ENCODE measurements at places on chromosomes 12 and 14. TPM values are rescaled to one million over a fixed set of nuclear protein-coding genes. Genes with fewer than 3 reads are reported as not detected.
A peak's percentile ranks its signal among the peaks of the same experiment; 100 is the strongest.

DNA sequence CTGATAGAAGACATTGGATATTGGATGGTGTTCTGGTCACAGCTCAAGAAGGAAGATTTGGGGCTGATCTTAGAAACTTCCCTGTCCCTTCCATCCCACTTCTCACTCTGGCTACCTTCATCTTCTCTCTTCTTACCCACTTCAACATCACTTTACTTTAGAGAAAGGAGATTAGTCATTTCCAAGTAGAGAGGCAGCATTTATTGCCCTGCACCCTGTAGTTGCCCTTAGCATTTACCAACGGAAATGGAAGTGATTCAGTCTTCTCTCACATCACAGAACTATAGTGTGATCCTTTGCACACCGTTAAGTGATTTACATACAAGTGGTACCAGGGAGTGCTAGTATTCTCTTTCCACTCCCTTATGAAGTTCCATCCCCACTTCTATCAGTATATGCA lies 52.4 kb downstream of the PHLDA1 start:
- DNase-seq, result peak; percentile 91

Gene DDN
- 0.07 TPM for polyA plus RNA-seq

DNA sequence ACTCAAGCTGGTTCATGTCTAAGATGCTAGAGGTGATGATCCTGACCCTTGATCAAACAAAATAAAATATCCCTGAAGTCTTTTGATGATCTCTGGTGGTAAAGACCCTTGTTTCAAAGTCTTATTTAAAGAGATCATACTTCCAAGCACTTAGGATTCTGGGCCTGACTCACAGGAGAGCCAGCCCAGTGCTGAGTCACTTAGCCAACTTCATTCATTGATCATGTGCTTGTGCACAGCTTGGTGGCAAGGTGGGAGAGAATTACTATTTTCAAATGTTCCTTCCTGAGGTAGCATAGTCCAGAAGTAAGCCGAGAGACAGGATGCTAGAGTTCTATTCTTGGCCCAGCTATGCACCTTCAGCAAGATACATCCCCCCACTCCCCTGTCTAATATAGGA lies 40.6 kb downstream of the SCN8A start:
- DNase-seq, result peak; percentile 41

- DNase-seq, result peak; percentile 74
These were observed 20.5 kb upstream of the ITPR2 start for GRCh38 chr12:26853303-26854030.

Gene COX8C
- polyA plus RNA-seq, result not detected

GRCh38 chr12:32589165-32589865 lies 89.8 kb upstream of the DNM1L start:
- no peak for DNase-seq

DNA sequence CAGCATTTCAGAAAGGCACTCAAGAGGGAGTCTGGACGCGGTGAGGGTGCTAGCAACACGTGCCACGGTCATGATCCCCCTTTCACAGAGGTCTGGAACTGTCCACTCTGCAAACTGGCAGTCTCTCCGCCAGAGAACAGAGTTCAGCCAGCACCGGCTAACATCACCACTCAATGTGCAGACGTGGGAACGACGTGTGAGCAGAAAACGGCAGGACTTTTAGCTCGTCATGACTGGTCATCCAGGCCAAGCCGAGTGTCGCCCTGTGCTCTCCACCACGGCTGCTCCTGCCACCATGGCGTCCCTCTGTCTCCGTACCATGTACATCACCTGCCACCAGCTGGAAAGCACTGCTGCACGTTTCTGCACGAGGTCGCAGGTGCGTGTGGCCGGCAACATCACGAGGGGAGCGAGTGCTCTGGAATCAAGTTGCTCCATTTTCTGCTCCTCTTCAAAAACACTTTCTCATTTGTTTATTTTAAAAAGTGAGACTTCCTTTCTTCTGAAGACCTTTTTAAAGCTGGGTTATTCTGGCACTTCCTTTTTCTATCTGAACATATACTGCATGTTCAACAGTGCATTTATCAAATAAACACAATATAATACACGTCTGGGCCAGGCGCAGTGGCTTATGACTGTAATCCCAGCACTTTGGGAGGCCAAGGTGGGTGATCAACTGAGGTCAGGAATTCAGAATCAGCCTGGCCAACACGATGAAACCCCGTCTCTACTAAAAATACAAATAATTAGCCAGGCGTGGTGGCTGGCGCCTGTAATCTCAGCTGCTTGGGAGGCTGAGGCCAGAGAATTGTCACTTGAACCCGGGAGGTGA lies 28.0 kb downstream of the SLC15A4 start:
- DNase-seq, result peak; percentile 24

GRCh38 chr12:126535971-126536370 lies 1470.7 kb downstream of the AACS start:
- no peak for DNase-seq
